ENCODE measurements at places on chromosomes 3 and 15. TPM values are rescaled to one million over a fixed set of nuclear protein-coding genes. Genes with fewer than 3 reads are reported as not detected.

The KBTBD8 gene
- 9.2 TPM for total RNA-seq

The CFAP100 gene
- total RNA-seq, result not detected

The NEIL1 gene
- total RNA-seq, result 8.6 TPM

The SLC6A1 gene
- not detected for total RNA-seq

The UQCRC1 gene
- total RNA-seq, result 148 TPM

The ROPN1 gene
- total RNA-seq, result not detected

The SEC11A gene
- 97.1 TPM for total RNA-seq

The C3orf20 gene
- 0.25 TPM for total RNA-seq

The HHLA2 gene
- total RNA-seq, result 4.0 TPM

The PLAAT1 gene
- total RNA-seq, result not detected

The SRP14 gene
- 155 TPM for total RNA-seq

The APOD gene
- total RNA-seq, result not detected

The INSYN1 gene
- total RNA-seq, result not detected

The ZIC1 gene
- not detected for total RNA-seq

The EPHB1 gene
- 0.39 TPM for total RNA-seq

The CLDN11 gene
- not detected for total RNA-seq

The GOLGA8M gene
- total RNA-seq, result 7.7 TPM

The PRR20G gene
- not detected for total RNA-seq

The STIMATE gene
- total RNA-seq, result 39.1 TPM

The TNFAIP8L3 gene
- total RNA-seq, result 0.17 TPM

The MGLL gene
- 2.1 TPM for total RNA-seq

The SPATA12 gene
- total RNA-seq, result not detected

The FBXW12 gene
- not detected for total RNA-seq

The CCDC66 gene
- 58.9 TPM for total RNA-seq

The CCR9 gene
- total RNA-seq, result 21.6 TPM

The SPINK8 gene
- not detected for total RNA-seq

The GOLGA8N gene
- 41.0 TPM for total RNA-seq

The TEX55 gene
- not detected for total RNA-seq

The LRRC49 gene
- not detected for total RNA-seq

The MYO5A gene
- 36.3 TPM for total RNA-seq

The ABHD6 gene
- 4.4 TPM for total RNA-seq

The GRAMD1C gene
- total RNA-seq, result 1.2 TPM

The TM6SF1 gene
- total RNA-seq, result 16.3 TPM

The MUC20 gene
- 3.0 TPM for total RNA-seq

The RPL15 gene
- 1,577 TPM for total RNA-seq

The SNTN gene
- total RNA-seq, result not detected

The CCRL2 gene
- 14.4 TPM for total RNA-seq

The CCK gene
- total RNA-seq, result not detected
